ENCODE measurements at places on chromosomes 1 and 21.

- DNase-seq = no peak
Observed at GRCh38 chr1:11227106-11228077, 35.0 kb downstream of the MTOR start.

DNA sequence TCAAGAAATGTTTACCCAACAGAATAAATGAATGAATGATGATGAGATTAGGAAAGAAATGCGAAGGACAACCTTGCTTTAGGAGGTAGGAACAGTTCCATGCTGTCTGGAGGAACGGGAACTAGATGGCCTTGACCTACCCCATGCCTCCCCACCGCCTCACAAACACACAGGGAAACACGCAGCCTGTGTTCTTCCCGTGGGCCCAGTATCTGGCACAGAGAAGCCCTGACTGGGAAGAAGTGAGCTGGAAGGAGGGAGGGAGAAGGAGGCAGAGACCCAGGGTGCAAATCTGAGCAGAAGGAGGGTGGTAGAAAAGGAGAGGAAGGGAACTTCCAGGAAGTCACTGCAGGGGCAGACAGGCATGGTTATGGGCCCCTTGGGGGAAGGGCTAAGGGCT, 3.5 kb upstream of the ADORA1 start:
- no peak for DNase-seq

DNA sequence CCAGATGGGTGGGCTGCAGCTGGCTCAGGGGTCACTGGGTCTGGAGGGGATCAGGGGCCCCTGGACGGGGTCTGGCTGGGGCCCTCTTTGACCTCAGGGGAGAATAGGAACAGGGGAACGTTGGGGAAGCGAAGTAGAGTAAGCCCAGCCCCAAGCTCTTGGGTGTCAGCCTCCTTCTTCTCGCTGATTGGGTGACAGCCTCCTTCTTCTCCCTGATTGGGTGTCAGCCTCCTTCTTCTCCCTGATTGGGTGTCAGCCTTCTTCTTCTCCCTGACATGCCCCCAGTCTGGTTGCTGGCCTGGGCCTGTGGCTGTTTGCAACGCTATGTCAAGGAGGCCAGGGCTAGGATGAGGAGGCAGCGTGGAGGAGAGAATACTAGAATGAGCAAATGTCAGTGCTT, 76.7 kb upstream of the CASZ1 start:
- DNase-seq = no peak

- no peak for DNase-seq
Observed at GRCh38 chr1:55717111-55717510, 501.9 kb upstream of the USP24 start.

GRCh38 chr1:177255411-177255810, 84.7 kb downstream of the BRINP2 start:
- no peak for DNase-seq

DNA sequence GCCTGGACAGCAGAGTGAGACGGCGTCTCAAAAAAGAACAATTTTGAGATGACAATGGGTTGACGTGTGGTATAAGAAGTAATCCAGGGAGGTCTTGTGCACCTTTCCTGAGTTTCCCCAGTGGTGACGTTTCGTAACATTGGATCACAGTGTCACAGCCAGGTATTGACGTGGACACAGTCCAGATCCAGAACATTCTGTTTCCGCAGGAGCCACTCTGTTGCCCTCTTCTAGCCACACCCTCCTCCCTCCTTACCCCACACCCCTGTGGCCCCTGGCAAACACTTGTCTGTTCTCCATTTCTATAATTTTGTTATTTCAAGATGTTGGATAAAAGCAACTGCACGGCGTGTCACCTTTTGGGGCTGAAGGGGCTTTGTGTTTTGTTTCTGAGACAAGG, 6.5 kb upstream of the TRAPPC10 start:
- no peak for DNase-seq

GRCh38 chr1:231584921-231585320, 41.7 kb upstream of the DISC1 start:
- DNase-seq = no peak

GRCh38 chr1:159421821-159422220, 10.2 kb upstream of the OR10J4 start:
- DNase-seq = no peak

- DNase-seq = no peak
Observed at GRCh38 chr1:165773324-165773965, 4.8 kb upstream of the TMCO1 start.

DNA sequence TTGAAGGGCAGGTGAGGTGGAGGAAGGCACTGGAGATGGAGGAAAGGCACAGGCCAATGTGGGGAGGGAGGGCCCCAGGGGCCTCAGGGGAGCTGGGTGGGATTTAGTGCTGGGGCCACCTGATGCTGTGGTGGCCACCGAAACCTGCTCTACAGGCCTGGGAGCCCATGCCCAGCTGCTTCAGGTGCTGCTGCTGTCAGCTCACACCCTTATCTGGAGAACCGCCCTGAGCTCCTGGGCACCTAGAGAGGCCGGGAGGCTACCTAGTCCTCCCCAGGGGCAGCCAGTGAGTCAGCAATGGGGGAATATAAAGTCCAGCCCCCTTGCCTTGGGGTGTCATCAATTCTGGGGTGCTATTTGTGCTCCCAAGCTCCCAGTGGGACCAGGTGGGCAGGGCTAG, 12.2 kb downstream of the FAM131C start:
- no peak for DNase-seq

DNA sequence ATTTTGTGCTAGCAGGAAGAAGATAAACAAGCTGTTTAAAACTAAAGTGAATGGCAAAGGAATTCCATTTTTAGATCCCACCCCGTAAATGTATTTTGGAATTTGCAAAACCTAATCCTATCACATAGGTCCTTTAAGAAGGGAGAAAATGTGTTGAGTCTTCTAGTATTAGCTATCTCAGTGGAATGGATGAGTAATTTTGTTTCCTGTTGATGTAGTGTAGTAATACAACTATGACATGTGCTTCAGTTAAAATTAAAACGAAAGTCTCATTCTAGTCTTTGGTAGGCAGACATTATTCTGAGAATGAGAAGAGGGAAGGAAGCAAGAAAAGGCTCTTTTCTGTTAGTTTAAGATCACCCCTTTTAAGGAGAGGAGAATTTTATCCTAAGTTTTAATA, 265.9 kb upstream of the C1orf105 start:
- DNase-seq = no peak

DNA sequence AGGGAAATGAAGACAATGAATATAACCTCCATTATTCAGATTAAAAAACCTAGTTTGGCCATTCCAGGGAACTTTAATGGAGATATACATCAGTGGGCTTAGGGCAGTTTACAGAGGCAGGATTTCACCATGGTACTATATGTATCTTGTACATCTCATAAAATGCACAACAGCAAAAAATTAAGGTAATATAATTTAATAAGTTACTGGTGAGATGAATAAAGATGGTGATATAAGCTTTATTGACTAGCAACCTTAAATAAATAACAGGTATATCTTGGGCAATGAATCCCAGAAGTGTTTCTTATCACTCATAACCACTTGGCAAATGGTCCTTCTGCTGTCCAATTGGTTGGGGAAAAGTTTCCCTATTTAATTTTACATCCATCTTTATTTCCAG, 29.0 kb downstream of the XCL1 start:
- no peak for DNase-seq
